ENCODE measurements at places on chromosomes 1 and 21.

- DNase-seq = no peak
These were observed 15.9 kb downstream of the SLC27A3 start for GRCh38 chr1:153790966-153791647.

DNA sequence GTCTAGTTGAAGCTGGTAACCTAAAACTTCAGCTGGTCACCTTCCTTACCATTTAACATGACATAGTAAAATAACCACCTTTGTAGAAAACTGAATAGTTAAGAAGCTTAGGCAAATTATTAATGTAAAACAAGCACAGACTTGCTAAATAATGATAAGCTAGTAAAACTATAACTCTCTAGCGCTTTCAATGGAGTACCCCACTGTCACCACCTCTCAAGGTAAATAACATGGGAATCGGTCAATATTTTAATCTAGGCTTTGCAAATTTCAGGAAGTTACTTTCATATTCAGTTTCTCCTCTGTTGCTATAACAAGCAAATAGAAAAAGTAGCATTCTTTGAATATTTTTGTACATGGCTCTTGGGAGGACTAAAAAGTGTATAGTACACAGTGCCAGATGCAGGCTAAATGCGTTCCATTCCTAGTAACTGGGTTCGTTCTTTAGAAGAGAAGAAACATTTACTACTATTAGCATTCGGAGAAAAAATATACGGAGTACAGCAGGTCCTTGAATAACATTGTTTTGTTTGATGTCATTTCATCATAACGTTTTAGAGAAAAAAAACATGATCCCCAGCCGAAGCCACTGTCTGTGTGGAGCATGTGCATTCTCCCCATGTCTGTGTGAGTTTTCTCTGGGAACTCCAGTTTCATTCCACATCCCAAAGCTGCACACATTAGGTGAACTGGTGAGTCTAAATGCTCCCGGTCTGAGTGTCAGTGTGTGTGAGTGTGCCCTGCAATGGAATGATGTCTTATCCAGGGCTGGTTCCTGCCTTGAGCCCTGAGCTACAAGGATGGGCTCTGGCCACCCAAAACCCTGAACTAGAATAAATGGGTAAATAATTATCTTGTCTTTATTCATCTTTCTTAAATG lies 52.5 kb downstream of the EPRS1 start:
- no peak for DNase-seq

GRCh38 chr1:187336441-187337168 lies 507.9 kb downstream of the PLA2G4A start:
- DNase-seq = no peak

- DNase-seq = no peak
These were observed 8.7 kb upstream of the C2CD2 start for GRCh38 chr21:41962425-41962966.

- no peak for DNase-seq
These were observed 9.6 kb downstream of the DUSP23 start for GRCh38 chr1:159790237-159790917.

DNA sequence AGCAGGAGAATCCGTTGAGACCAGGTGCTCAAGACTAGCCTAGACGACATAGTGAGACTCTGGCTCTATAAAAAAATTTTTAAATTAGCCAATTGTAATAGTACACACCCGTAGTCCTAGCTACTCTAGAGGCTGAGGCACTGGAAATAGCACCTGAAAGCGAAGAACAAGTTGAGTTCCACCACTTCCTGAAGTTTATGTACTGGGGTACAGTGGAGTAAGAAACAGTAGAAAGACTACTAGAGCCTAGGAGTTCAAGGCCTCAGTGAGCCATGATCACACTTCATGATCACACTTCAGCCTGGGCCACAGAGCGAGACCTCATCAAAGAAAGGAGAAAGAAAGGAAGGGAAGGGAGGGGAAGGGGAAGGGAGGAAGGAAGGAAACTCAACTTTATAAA lies 19.8 kb downstream of the RSBN1 start:
- no peak for DNase-seq

- no peak for DNase-seq
These were observed 236.3 kb downstream of the SIPA1L2 start for GRCh38 chr1:232393444-232394146.

DNA sequence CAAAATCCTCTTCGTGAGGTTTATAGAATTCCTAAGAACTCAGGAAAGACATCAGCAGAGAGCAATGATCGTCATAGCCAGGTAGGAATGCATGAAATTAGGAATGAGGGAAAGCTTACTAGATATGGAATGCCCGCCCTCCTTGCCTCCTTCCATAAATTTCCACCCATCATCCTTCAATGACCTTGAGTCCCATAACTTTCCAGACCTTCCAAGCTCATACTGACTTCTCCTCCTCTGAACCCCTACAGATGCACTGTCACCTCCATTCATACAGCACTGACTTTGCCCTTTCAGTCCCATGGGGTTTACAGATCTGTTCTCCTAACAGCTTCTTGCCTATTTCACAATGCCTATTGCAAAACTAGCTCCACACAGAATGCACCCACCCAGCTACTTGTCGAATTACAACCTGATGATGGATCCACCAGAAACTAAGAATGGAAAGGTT lies 23.8 kb upstream of the PPP1R15B start:
- no peak for DNase-seq

GRCh38 chr1:228778961-228779360 lies 43.7 kb downstream of the RHOU start:
- no peak for DNase-seq

DNA sequence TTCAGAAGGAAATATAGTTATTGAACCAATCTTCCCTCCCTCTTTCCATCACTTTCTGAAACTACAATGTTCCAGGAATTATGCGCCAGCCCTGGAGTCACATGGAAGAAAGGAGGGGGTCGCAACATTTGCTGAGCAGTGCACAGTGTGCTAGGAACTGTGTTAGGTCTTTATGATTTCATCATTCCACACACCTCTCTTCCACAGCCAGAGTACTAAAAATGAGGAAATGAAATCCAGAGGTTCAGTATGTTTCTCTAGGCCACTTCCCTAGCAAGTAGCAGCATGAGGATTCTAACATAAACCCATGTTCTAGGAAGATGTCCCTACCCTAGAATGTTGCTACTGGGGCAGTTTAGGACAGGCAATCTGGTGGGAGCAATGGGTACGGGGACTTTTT lies 158.1 kb downstream of the SLC45A1 start:
- DNase-seq = no peak

GRCh38 chr21:29418813-29419212 lies 120.1 kb downstream of the BACH1 start:
- DNase-seq = no peak

DNA sequence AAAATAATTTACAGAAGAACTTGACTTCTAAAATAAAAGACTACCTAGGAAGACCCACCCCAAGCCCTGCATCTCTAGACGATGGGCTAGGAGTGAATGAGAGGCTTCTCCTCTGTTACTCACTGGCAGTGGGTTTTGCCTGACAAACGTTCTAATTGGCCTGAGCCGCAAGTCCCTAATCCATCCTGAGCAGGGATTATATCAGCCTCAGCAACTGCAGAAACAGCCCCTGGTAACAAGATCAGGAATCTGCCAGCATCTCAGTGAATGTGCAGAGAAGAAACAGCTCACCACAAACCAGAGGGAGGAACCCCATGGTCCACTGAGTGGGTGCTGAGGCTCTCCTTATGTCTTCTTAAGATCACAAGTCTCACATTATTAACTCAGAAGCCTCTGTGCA lies 240.6 kb downstream of the BRINP2 start:
- no peak for DNase-seq

- no peak for DNase-seq
These were observed 30.1 kb upstream of the VASH2 start for GRCh38 chr1:212920246-212920645.

GRCh38 chr1:52654063-52654462 lies 21.1 kb downstream of the SHISAL2A start:
- DNase-seq = no peak

- DNase-seq = no peak
These were observed 12.6 kb downstream of the SLC41A1 start for GRCh38 chr1:205800427-205800826.

GRCh38 chr1:109821831-109822745 lies 58.4 kb upstream of the EPS8L3 start:
- no peak for DNase-seq

- no peak for DNase-seq
These were observed 14.0 kb downstream of the ARHGEF16 start for GRCh38 chr1:3468236-3469103.

DNA sequence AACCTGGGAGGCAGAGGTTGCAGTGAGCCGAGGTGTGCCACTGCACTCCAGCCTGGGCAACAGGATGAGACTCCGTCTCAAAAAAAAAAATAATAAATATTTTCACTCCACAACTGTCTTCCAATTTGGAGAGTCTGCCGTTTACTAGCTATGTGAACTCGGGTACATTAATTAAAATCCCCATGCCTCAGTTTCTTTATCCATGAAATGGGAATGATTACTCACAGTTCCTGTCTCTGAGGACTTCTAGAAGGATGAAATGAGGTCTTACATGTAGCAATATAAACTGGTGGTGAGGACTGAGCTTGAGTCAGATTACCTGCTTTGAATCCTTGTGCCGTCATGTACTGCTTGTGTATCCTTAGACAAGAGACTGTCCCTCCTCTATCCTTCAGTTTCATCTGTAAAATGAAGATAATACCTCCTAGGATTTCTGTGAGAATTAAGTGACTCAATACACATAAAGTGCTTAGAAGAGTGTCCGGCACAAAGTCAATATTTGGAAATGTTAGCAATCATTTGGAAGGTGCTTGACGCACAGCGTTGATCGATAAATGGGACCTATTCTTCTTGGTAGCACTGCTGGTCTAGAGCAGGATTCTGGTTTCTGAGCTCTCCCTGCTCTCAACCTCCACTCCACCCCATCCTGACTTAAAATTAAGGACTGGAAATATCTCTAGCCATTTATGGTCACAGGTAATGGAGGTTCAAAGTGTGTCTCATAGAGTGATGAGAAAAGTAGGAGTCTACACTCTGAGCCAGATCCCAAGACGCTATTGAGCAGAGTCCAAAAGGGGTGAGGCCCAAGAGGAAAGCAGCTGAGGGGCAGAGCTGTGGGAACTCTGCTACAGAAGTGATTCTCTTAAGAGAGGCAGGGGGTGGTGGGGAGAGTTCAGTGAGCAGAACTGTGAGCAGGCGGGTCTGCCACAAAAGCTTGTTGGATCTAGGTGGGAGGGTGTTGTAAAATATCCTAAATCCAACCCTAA lies 11.6 kb upstream of the DDI2 start:
- no peak for DNase-seq

GRCh38 chr1:9363061-9363471 lies 70.4 kb downstream of the SPSB1 start:
- no peak for DNase-seq

GRCh38 chr1:157566484-157567300 lies 14.4 kb upstream of the FCRL5 start:
- DNase-seq = no peak

- no peak for DNase-seq
These were observed 37.8 kb upstream of the RRP15 start for GRCh38 chr1:218247339-218247738.

- no peak for DNase-seq
These were observed 55.2 kb downstream of the COLGALT2 start for GRCh38 chr1:183982172-183982963.

DNA sequence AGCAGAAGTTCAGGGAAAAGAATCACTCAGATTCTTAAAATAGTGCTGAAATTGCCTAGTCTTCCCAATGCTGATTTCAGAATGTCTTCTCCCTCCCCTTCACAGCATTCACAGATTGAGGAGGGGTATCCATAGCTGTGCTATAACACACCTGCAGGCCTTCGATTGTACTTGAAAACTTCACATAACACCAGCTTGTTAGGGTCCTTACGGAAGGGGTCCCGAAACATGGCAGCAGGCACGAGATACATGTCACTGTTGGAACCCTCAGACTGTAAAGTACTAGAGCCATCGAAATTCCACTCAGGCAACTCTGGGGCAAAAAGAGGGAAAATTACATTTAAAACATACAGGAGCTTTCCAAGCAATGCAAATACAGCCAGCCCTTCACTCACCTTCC lies 4.6 kb downstream of the GLUL start:
- no peak for DNase-seq

DNA sequence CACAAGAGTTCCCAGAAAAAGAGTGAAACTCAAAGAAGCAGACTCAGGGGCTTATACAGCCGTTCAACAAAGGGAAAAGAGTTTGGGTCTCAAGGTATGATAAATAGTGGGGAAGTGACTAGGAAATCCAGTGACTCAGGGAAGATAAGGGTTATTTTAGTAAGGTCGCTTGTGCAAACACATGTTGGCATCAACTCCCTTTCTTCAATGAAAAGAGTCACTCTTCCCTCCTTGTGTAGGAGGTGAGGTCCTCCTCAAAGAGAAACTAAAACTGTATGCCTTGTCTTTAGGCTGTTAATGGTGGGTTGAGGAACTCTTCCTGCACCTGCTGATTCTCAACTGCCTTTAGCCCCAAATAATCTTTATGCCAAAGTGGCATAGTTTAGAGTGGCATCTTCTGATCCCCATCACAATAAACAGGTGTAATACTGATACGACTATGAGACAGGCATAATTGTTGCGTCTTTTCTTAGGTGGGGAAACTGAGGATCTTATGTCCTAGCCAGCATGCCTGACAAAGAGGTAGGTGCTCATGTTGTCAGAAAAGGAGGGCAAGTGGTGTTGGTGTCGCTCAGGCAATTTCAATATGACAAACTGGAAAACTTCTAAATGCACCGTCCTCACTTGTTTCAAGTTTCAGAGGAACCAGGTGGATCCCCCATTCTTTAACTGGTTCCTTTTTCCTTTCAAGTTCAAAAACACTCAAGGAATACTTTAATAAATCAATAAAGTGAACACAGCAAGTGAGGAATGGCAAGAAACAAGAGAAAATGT lies 294.1 kb upstream of the RUNX1 start:
- no peak for DNase-seq

- no peak for DNase-seq
These were observed 122.7 kb downstream of the HMGB4 start for GRCh38 chr1:33986390-33987095.

DNA sequence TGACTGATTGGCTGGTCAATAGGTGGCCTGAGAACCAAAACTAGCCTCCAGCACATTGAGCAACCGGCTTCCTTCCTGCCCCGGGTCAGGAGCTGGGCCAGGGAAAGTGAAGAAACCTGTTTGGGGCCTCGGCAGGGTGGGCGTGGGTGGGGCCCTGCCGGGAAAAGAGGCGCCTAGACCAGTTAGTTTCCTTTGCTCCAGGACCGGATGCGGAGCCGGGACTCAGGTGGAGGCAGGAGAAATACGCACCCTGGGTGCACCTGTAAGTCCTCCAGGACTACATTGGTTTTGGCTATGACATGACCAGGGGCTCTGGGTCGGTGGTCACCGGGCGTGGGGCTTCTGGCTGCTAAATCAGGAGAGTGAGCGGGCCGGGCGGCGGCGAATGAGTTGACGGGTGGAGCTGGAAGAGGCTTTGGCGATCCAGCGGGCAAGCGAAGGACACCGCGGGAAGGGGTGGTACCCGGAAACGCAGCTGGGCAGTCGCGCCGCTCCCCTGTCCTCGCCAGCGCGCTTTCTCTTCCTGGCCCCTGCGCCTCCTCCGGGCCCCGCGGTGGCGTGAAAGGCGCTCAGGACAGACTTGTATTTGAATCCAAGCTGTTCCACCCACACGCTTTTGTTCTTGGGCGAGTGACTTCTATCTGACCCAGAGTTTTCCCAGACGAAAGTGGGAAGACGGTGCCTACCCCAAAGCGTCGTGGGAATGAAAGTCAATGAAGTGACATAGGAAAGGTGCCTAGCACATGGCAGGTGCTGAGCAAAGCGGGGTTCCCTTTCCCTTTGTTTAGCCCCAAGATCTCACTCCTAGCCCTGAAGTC lies 30.6 kb upstream of the JUN start:
- DNase-seq = no peak

GRCh38 chr1:62438163-62438562 lies 1.3 kb downstream of the USP1 start:
- DNase-seq = no peak
